OCI-M1 (cell line): ENCODE measurements at places on chromosomes 2 and 18.

GRCh38 chr2:37355735-37356134, 11.3 kb downstream of the QPCT start:
- DNase-seq: no peak

GRCh38 chr2:17878281-17879136, at the start of gene KCNS3:
Gene KCNS3, plus strand, starts transcription at chr2:17878667. Its CDS starts 52,342 bp downstream, at chr2:17931009.
- DNase-seq: no peak

DNA sequence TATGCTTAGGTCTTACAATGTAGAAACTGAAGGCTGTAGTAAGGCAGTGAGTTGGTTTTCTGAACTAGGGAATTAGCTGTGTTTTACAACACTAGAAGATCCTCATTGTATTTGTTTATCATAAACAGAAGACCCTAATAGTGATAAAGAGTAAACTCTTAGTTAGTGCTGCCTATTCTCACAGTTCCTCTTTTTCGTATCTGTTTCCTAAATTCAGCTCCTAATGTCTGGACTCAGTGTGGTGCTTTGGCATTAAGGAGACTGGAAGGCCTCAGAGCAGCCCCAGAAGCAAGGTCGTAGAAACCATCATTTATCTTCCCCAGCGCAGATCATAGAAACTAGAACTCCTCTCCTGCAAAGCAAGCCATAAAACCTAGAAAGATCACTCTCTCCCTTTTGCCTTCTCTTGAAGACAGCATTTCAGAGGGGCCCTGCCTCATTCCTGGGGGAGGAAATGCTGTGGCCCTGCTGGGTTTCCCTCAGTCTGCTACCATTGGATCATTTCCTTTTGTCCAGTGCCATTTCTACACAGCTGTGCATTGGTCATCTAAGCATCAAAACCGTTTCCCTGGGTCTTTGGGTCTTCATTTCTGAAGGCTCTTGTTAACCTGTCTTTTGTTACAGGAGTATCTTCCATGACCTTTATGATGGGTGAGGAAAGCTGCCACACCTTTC, 4.7 kb downstream of the ACP1 start:
- DNase-seq: peak; percentile 32

GRCh38 chr2:199302851-199303250, 154.9 kb downstream of the SATB2 start:
- DNase-seq: no peak

GRCh38 chr2:112866128-112866835, 29.7 kb upstream of the IL1B start:
- DNase-seq: no peak

- no peak for DNase-seq
These were observed 7.1 kb upstream of the IL1RL1 start for GRCh38 chr2:102304268-102304667.

DNA sequence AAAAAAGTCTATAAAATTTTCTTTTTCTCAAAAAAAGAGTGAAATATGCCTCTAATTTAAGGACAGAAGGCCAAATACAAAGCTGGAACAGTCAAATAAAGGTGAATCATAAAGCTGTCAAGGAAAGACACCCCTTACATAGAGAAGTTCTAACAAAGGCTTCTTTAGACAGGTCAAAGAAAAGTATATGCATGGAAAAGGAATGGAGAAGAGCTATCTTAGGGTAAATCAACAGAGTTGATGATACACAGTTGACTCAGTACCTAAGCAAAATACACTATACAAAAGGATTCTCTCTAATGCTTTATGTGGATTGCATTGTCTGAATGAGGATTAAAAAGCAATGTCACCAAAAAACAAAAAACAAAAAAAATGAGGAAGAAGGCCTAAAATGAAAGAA, 214.8 kb downstream of the TXNL1 start:
- no peak for DNase-seq

DNA sequence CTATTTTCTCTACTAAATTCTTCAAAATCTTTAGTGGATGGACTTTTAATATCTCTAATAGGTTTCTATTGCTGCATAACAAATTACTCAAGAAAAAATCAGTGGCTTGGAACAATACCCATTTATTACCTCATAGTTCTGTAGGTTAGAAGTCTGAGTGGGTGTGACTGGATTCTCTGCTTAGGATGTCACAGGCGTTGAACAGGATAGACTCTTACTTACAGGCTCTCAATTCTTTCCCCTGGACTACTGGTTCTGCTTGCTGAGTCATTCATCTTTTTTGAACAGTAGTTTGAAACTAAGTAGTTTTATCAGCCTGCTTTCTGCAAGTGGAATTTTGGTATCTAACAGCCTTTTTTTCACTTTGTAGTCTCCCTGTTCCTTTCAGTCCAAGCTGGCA, 265.4 kb downstream of the ZNF385B start:
- no peak for DNase-seq

- no peak for DNase-seq
These were observed 123.2 kb upstream of the FZD5 start for GRCh38 chr2:207892716-207893402.

DNA sequence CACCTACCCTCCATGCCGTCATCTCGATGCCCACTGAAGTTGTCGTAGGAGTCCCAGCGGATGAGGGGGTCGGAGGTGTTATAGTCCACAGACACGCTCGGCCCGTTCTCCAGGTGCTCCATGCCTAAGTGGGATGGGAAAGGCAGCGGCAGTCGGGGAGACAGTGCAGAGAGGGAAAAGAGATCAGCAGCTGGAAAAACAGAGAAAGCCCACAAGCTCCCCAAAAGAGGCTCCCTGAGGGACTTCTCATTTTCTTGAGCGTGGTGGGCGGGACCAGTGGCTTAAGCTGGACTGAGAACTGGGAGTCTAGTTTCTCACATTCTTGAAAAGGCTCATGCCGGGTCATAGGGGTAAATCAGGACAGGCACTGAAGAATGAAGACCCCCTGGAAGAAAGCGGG, 121.9 kb downstream of the TNS1 start:
- DNase-seq: no peak

DNA sequence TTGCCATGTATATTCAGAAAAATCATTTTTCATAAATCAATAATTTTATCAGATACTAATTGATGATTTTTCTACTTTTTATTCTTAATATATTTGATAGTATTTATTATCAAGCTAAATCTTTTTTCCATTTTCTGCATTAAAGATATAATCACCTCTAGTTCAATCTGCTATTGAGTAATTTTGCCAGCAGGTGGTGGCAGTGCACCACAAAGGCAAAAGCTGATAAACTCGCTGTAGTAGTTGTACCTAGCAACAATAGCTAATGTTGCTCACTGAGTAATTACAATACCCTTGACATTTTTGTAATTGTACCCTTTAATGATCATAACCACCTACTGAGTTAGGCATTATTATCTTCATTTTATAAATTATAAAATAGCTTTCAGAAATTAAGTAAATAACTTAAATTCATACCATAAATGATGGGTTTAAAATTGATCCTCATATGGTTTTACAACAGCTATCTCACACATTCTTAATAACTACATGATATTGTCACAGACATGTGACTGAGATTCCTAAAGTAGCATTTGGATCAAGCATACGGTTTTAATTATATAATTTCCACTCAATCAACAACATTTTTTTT, 52.0 kb upstream of the CALCRL start:
- DNase-seq: peak; percentile 77

- DNase-seq: no peak
These were observed 899 bp downstream of the SLC1A4 start for GRCh38 chr2:64989982-64990614.

GRCh38 chr2:227472265-227473121, 537 bp downstream of the AGFG1 start:
- DNase-seq: peak; percentile 35

DNA sequence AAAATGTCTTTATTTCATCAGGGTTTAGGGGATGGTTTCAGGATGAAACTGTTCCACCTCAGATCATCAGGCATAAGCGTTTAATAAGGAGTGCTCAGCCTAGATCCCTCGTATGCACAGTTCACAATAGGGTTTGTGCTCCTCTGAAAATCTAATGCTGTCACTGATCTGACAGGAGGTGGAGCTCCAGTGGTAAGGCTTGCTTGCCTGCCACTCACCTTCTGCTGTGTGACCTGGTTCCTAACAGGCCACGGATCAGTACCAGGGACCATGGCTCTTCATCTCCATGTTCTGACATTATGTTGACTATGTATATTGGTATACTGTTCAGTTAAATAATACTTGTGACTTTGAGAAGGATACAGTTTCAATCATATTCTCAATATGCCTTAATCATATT, 41.6 kb downstream of the PPIG start:
- no peak for DNase-seq

DNA sequence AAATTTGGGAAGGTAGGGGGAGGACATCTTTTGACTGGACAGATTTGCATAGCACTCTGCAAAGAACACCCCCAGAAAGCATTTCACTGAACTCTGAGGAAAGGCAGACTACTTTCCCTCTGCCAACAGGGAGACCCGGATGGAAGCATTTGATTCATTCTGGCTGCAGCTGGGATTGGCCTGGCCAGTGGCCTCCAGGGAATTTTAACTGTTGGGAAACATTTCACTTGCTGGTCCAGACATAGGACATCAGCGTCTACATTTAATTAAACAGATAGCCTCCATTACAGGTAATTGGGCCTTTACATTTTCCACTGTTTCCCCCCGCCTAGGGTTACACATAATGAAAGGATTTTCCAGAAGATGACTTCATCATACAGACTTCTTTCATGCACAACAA, 92.8 kb downstream of the MARCHF4 start:
- DNase-seq: no peak

DNA sequence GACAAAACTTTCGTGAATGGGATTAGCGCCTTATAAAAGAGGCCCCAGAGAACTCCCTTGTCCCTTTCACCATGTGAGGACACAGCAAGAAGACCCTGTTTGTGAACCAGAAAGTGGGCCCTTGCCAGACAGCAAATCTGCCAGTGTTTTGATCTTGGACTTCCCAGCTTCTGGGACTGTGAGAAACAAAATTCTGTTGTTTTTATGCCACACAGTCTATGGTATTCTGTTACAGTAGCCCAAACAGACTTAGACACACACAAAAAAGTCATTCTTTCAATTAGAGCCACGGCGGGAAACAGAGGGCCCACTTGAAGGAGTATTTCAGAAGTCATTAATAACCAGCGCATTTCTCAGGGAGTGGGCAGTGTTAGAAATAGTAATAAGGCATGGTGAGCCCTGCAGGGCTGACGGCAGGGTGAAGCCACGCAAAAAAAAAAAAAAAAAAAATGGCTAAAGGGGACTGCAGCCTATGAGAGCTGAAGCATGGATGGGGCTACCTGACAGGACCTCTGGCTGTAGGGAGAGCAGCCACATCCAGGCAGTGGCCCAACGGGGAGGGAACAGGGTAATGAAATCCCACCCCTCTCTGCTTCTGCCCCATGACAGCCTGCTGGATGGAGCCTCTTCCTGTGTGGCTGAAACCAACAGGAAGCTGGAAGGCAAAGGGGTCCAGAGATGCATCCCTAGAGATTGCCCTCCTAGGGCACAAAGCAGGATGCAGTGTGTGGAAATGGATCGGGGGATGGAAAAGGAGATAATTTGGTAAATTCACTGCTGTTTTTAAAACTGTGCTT, 189.3 kb downstream of the KCNS3 start:
- DNase-seq: no peak

DNA sequence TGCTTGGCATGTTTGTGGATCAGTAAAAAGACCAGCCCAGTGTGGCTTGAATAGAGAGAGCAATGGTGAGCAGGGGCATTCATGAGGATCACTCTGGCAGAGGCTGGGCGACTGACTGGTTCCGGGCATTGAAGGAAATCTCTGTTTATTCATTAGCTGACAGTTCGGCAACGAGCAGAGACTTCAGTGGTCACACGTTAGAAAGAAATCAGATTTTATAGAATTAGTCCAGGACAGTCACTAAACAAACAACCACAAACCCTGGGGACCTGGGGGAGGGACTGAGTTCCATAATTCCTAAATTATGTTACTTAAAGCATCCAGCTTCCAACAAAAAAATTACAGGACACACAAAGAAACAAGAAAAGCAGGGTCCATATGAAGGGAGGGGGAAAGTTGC, 72.5 kb downstream of the NOL10 start:
- no peak for DNase-seq

- DNase-seq: no peak
These were observed 3.4 kb upstream of the ALPP start for GRCh38 chr2:232375164-232375563.

GRCh38 chr2:238326801-238327365, 6.6 kb downstream of the TRAF3IP1 start:
- DNase-seq: no peak

GRCh38 chr2:112189001-112189556, 50.9 kb downstream of the FBLN7 start:
- no peak for DNase-seq

DNA sequence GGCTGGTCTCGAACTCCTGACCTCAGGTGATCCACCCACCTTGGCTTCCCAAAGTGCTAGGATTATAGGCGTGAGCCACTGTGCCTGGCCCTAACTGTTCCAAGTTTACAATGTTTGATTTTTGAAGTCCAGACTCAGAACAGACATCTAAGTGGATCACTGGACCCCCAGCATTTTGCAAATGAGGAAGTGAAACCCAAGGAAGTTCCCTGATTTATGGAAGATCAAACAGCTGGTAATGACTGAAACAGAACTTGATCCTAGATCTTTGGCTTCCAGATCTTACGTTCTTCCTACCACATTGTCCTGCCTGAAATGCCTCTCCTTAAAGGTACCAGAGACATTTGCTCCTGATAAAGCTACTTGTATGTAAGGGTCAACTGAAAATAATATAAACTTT, 58.3 kb upstream of the NCOA1 start:
- DNase-seq: no peak

DNA sequence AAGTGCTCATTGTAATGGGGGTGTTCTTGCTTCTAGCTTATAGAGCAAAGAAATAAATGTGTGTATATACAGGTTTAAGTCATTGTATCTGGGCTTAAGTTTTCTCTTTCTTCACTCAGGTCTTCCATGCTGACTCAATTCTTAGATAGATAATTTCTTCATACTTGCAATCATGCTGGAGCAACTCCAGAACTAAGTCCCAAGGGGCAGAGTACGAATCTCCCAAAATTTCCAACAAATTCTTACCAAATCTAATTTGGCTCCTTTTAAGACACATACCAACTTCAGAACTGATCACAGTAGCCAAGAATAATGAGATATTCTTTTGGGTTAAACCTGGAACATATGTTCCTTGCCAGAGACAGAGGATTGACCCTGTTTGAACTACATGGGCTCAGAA, 4.3 kb upstream of the SPAG16 start:
- no peak for DNase-seq

- DNase-seq: no peak
These were observed 148.3 kb downstream of the PLEKHA3 start for GRCh38 chr2:178628605-178629004.

DNA sequence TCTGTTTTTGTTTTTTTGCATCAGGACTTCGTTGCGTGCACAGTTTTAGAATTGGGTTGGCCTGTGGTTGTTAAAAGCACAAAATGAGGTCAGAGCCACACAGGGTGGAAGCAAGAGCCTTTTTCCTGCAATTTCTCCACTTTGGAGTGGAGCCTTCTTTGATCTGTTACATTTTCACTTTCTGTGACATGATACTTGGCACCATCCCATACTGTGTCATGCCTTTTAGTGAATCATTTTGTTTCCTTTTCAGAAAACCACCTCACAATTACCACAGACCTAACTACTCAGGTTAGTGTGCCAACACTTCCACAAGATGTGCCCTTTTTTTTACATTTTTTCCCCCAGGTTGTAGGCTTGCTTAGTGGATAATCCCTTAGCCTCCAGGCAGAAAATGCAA, 32.5 kb downstream of the MERTK start:
- no peak for DNase-seq

GRCh38 chr18:35513181-35513936, 15.6 kb upstream of the INO80C start:
- no peak for DNase-seq
